ENCODE measurements at places on chromosomes 5 and 9. TPM values are rescaled to one million over a fixed set of nuclear protein-coding genes. Genes with fewer than 3 reads are reported as not detected.

DNA sequence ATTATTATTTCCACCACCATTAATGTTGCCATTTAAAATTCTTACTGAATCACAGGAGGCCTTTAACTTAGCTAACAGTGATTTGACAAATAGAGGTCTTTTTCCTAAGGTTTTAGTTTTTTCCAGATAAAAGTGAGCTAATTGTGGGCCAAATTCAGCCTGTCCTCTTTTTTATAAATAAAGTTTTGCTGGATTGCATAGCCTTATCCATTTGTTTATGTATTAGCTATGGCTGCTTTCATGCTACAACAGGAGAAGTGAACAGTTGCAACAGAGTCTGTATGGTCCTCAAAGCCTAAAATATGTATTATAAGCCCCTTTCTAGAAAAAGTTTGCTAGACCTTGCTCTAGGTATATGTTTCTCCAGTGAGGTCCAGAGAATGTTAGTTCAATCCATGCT lies 172.4 kb downstream of the GDNF start:
- DNase-seq = no peak
- peaks cover 9% of the 10 kb centered on the region for H3K4me1 ChIP-seq
- no peaks in the 10 kb centered on the region for H3K27me3 ChIP-seq
- H3K27ac ChIP-seq = no peak overlapping the region

DNA sequence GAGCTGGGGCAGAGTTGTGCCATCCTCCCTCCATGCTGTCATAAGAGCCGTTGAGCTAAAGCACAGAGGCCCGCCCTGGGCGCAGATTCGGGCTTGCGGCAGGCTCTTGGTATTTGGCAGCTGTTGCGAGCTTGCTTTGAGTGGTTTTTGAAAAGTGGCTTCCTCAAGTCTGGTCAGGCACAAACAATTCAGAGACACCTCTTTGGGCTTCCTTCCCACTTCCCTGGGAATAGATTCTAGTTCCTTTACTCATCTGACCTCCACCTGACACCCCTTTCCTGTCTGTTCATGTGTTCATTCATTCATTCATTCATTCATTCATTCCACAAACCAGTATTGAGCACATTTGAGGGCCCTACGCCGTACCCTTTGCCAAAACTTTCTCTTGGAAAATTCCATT lies 27.4 kb downstream of the NCS1 start:
- H3K27me3 ChIP-seq = no peaks in the 10 kb centered on the region
- no peak overlapping the region for H3K27ac ChIP-seq
- no peak overlapping the region for H3K4me3 ChIP-seq
- H3K36me3 ChIP-seq = no peaks in the 10 kb centered on the region
- no peak for DNase-seq
- no peaks in the 10 kb centered on the region for H3K4me1 ChIP-seq

DNA sequence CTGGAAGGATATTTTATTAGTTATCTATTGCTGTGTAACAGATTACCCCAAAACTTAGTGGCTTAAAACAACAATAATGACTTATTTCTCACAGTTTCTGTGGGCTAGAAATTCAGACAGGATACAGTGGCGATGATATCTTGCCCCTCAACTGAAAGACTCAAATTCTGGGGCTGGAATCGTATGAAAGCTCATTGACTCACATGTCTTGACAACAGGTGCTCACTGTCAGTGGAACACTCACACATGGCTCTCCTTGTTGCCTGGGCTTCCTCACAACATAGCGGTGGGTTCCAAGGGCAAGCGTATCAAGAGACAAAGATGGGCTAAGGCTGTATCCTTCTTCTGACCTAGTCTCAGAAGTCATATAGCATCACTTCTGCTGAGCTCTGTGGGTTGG lies 3.7 kb upstream of the GNPDA1 start:
- peaks cover 9% of the 10 kb centered on the region for H3K36me3 ChIP-seq
- H3K27me3 ChIP-seq = no peaks in the 10 kb centered on the region
- peak overlapping the region; percentile 55 for H3K4me3 ChIP-seq
- H3K4me1 ChIP-seq = peaks cover 63% of the 10 kb centered on the region

DNA sequence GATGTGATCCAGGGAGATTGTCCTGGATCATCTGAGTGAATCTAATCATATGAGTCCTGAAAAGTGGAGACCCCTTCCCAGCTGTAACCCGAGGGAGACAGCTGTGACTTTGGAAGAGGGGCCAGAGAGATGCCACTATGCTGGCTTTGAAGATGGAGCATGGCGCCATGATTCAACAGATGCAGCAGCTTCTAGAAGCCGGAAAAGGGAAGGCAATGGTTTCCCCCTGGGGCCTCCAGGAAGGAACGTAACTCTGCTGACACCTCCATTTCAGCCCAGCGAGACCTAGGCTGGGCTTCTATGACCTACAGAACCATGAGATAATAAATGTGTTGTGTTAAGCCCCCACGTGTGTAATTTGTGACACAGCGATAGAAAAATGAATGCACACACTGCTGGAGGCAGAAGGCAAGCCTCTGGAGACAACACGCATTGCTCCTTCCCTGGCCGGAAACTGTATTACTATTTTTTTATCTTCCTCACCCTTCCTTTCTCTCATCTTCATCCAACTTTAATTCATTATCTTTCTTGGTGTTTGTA lies 16.6 kb upstream of the SARDH start:
- H3K27me3 ChIP-seq = peaks cover 11% of the 10 kb centered on the region
- DNase-seq = no peak
- no peaks in the 10 kb centered on the region for H3K36me3 ChIP-seq

GRCh38 chr5:39513236-39513635 lies 88.5 kb upstream of the DAB2 start:
- H3K4me3 ChIP-seq = no peak overlapping the region
- H3K36me3 ChIP-seq = no peaks in the 10 kb centered on the region
- DNase-seq = no peak

GRCh38 chr9:79259858-79260257 lies 311.9 kb upstream of the TLE4 start:
- no peaks in the 10 kb centered on the region for H3K27me3 ChIP-seq
- no peak overlapping the region for H3K4me3 ChIP-seq
- no peak overlapping the region for H3K27ac ChIP-seq
- no peaks in the 10 kb centered on the region for H3K4me1 ChIP-seq
- no peak for DNase-seq

- H3K27me3 ChIP-seq = no peaks in the 10 kb centered on the region
- H3K27ac ChIP-seq = no peak overlapping the region
- no peak overlapping the region for H3K4me3 ChIP-seq
- H3K36me3 ChIP-seq = peaks cover 4% of the 10 kb centered on the region
Observed at GRCh38 chr5:151463137-151464029, 16.0 kb downstream of the SLC36A1 start.

- H3K4me3 ChIP-seq = no peak overlapping the region
- no peaks in the 10 kb centered on the region for H3K36me3 ChIP-seq
- no peak for DNase-seq
- no peak overlapping the region for H3K27ac ChIP-seq
- H3K4me1 ChIP-seq = peaks cover 10% of the 10 kb centered on the region
Observed at GRCh38 chr5:67245259-67245846, 48.8 kb upstream of the CD180 start.

DNA sequence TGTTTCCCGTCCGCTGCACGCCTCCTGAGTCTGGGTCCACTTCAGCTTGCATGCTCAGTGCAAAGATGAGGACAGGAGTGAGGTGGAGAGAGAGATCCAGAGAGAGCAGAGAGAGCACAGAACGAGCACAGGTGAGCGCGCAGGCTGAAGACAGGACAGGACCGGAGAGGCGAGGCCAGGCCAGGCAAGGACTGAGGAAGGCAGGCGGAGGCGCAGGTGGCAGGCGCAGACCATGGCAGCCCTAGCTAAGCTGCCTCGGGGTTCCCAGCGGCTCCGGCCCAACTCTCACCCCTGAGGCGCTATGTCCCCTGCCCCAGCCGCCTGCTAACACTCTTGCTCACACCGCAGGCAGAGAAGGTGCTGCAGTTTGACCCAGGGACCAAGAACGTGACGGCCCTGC lies 9.7 kb downstream of the GRIN1 start:
- H3K4me1 ChIP-seq = peaks cover 4% of the 10 kb centered on the region
- H3K27me3 ChIP-seq = peaks cover 2% of the 10 kb centered on the region
- H3K36me3 ChIP-seq = no peaks in the 10 kb centered on the region
- no peak for DNase-seq

- H3K4me3 ChIP-seq = no peak overlapping the region
- DNase-seq = no peak
- H3K36me3 ChIP-seq = no peaks in the 10 kb centered on the region
- H3K27ac ChIP-seq = no peak overlapping the region
Observed at GRCh38 chr9:8599937-8600336, 800.4 kb upstream of the DMAC1 start.

- no peak overlapping the region for H3K4me3 ChIP-seq
- H3K27me3 ChIP-seq = no peaks in the 10 kb centered on the region
- no peaks in the 10 kb centered on the region for H3K4me1 ChIP-seq
- no peak for DNase-seq
- no peak overlapping the region for H3K27ac ChIP-seq
Observed at GRCh38 chr5:93926831-93927620, 185.6 kb upstream of the POU5F2 start.

- H3K4me1 ChIP-seq = no peaks in the 10 kb centered on the region
- DNase-seq = no peak
- peaks cover 38% of the 10 kb centered on the region for H3K27me3 ChIP-seq
- H3K27ac ChIP-seq = no peak overlapping the region
- no peaks in the 10 kb centered on the region for H3K36me3 ChIP-seq
- no peak overlapping the region for H3K4me3 ChIP-seq
Observed at GRCh38 chr9:7266911-7267595, 509.3 kb downstream of the KDM4C start.

DNA sequence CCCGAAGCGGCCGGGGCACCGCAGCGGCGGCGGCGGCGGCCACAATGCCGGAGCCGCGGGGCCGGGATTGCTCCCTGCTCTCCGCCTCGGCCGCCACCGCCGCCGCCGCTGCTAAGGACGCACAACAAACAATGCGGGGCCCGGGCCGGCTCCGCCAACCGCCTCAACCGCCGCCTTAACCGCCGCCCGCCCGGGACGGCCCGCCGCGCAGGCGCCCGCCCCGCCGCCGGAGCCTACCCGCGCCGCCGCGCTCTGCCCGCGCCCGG lies 254 bp downstream of the STRBP start:
- peaks cover 21% of the 10 kb centered on the region for H3K27me3 ChIP-seq
- no peak for DNase-seq
- no peaks in the 10 kb centered on the region for H3K36me3 ChIP-seq
- no peak overlapping the region for H3K27ac ChIP-seq

DNA sequence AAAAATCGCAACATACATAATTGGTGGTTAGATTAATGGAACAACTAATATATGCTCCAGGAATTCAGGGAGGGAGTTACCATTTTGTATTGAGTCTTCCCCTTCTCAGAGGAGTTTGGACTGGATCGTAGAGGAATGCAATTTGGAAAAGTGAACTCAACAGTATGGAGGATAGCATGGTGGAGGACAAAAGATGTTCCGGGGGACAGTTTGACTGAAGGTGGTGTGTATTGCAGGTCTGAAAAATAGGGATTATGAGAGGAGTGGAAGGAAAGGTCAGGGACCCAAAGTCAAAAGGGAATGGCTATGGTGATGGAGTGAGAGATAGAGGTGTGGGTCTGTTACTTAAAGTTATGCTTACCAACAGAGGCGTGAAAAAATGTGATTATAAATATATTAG lies 1.5 kb downstream of the DNAJC21 start:
- peak overlapping the region; percentile 96 for H3K4me3 ChIP-seq
- no peak for DNase-seq
- H3K4me1 ChIP-seq = peaks cover 34% of the 10 kb centered on the region
- no peaks in the 10 kb centered on the region for H3K27me3 ChIP-seq

Gene OR1J2
- not detected for total RNA-seq

Gene PCDHB16
- not detected for total RNA-seq

Data from activated T-helper 2 cell treated with anti-CD3 and anti-CD28 coated beads, Interferon-gamma antibody, Interleukin-2, Interleukin-4, amounts not matched to agents 10 μg/mL and 5 μg/mL and 100 μg/mL, durations not matched to agents 14 hours and 24 hours and 36 hours (primary cell).